ENCODE measurements at places on chromosomes 5 and 9. TPM values are rescaled to one million over a fixed set of nuclear protein-coding genes. Genes with fewer than 3 reads are reported as not detected.
A peak's percentile ranks its signal among the peaks of the same experiment; 100 is the strongest.

The NOL8 gene
- total RNA-seq: 38.2 TPM

The ARID3C gene
- not detected for total RNA-seq

The UGT3A2 gene
- not detected for total RNA-seq

The TRIM52 gene
- 30.8 TPM for total RNA-seq

The PCDHGA1 gene
- 0.63 TPM for total RNA-seq

The COL23A1 gene
- 108 TPM for total RNA-seq

- no peaks in the 10 kb centered on the region for H3K4me1 ChIP-seq
- H3K4me3 ChIP-seq: no peak overlapping the region
- H3K27ac ChIP-seq: no peak overlapping the region
- DNase-seq: no peak
- H3K36me3 ChIP-seq: no peaks in the 10 kb centered on the region
Measured at GRCh38 chr9:36736648-36737047, 164.0 kb downstream of the MELK start.

- no peaks in the 10 kb centered on the region for H3K36me3 ChIP-seq
- no peak overlapping the region for H3K27ac ChIP-seq
- no peak overlapping the region for H3K4me3 ChIP-seq
Measured at GRCh38 chr5:90406466-90406865, 3.1 kb downstream of the CETN3 start.

DNA sequence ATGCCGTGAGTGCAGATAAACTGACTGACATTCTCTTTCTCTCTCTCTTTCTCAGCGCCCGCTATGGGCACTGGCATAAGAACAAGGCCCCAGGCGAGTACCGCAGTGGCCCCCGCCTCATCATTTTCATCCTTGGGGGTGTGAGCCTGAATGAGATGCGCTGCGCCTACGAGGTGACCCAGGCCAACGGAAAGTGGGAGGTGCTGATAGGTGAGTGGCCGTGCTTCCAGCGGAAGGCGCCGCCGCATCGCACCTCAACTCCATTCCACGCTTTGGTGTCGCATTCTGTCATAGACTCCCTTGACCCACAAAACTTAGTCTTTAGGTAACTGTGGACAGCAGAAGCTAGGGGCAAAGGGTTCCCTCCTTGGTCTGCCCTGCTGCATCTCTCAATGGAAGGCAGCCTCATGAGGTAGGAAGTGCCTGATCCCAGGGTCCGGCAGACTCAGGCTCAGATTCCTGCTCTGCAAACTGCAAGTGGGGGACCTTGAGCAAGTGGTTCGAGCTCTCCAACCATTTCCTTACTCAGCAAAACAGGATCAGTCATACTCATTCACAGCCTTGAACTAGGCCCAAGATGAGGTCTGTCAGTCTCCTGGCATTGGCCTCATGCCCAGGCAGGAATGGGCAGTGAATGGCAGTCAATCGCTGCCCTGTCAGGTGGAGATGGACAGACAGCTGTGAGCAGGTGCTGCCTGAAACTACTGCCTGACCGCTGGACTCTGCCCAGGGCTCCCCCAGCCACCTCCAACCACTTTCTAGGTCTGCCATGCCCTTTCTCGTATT lies 24.2 kb upstream of the CFAP157 start:
- no peaks in the 10 kb centered on the region for H3K4me1 ChIP-seq
- H3K36me3 ChIP-seq: peaks cover 27% of the 10 kb centered on the region
- peak; percentile 78 for DNase-seq

DNA sequence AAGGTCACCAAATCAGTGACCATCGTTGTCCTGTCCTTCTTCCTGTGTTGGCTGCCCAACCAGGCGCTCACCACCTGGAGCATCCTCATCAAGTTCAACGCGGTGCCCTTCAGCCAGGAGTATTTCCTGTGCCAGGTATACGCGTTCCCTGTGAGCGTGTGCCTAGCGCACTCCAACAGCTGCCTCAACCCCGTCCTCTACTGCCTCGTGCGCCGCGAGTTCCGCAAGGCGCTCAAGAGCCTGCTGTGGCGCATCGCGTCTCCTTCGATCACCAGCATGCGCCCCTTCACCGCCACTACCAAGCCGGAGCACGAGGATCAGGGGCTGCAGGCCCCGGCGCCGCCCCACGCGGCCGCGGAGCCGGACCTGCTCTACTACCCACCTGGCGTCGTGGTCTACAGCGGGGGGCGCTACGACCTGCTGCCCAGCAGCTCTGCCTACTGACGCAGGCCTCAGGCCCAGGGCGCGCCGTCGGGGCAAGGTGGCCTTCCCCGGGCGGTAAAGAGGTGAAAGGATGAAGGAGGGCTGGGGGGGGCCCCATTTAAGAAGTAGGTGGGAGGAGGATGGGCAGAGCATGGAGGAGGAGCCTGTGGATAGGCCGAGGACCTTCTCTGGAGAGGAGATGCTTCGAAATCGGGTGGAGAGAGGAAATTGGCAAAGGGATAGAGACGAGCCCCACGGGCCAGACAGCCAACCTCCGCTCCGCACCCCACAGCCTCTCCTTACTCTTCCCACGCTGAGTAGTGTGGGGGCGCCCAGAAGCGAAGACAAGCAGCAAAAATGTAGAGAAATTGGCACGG lies 1.7 kb downstream of the RXFP3 start:
- no peak overlapping the region for H3K4me3 ChIP-seq
- no peak for DNase-seq
- H3K4me1 ChIP-seq: peaks cover 12% of the 10 kb centered on the region
- H3K27ac ChIP-seq: no peak overlapping the region
- H3K36me3 ChIP-seq: no peaks in the 10 kb centered on the region
- peaks cover 18% of the 10 kb centered on the region for H3K27me3 ChIP-seq

DNA sequence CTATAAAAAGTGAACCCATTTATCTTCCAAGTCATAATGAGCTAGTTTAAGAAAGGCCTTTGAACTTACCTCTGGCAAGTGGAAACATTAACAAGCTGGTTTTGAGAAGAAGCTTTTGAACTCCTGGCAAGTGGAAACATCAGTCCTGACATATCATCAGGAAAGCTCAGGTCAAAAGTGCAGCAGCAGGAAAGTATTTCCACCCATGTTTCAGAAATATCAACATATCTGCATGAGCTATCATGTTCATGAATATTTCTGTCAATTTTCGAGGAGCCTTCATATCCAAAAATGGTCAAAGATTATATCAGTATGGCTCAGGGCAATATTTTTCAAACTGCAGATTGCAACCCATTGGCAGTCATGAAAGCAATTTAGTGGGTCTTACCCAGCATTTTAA lies 133.9 kb downstream of the PLK2 start:
- H3K27ac ChIP-seq: no peak overlapping the region
- no peak for DNase-seq
- H3K27me3 ChIP-seq: no peaks in the 10 kb centered on the region
- no peak overlapping the region for H3K4me3 ChIP-seq

- DNase-seq: no peak
- H3K36me3 ChIP-seq: no peaks in the 10 kb centered on the region
- no peaks in the 10 kb centered on the region for H3K4me1 ChIP-seq
- H3K27ac ChIP-seq: no peak overlapping the region
- no peaks in the 10 kb centered on the region for H3K27me3 ChIP-seq
- no peak overlapping the region for H3K4me3 ChIP-seq
Measured at GRCh38 chr5:172235132-172235780, 41.3 kb downstream of the EFCAB9 start.

DNA sequence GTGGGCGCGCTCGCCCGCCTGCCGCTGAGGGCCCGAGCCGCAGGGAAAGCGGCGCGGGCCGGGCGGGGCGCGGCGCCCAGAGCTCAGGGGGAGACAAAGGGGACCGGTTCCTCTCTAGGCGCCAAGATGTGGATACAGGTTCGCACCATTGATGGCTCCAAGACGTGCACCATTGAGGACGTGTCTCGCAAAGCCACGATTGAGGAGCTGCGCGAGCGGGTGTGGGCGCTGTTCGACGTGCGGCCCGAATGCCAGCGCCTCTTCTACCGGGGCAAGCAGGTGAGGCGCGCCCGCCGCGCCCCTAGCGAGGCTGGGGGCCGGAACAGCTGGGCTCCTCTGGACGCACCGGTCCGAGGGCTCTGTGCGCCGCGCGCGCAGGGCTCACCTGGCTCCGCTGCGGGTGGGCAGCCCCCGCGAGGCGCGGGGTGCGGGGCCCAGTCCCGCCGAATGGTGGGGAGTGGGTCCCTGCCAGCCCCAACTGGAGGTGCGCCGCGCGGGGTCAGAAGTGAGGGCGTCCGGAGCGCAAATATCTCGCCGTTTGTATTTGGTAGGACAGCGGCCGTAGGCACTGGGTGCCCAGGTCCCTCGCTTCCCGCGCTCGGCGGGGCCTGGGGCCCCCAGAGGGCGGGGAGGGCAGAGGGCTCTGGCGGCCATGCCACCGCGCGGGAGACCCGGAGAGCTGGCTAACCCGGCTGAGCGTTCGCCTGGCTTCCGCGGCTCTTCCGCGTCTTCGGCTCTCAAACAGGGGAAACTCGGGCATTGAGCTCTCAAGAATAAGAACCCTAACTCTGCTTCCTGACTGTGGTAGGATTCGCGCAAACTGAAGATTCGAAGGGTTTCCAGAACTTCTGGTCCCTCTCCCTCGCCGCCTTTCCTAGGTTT lies 607 bp downstream of the UHRF2 start:
- peak; percentile 48 for DNase-seq
- peaks cover 23% of the 10 kb centered on the region for H3K4me1 ChIP-seq
- peak overlapping the region; percentile 84 for H3K4me3 ChIP-seq
- H3K36me3 ChIP-seq: no peaks in the 10 kb centered on the region

- H3K27me3 ChIP-seq: no peaks in the 10 kb centered on the region
- no peak overlapping the region for H3K4me3 ChIP-seq
- no peak overlapping the region for H3K27ac ChIP-seq
Measured at GRCh38 chr5:81986126-81986525, 14.3 kb downstream of the ATG10 start.
